ENCODE measurements at places on chromosomes 1 and 21. TPM values are rescaled to one million over a fixed set of nuclear protein-coding genes. Genes with fewer than 3 reads are reported as not detected.

GRCh38 chr21:25456672-25457071 lies 150.6 kb downstream of the MRPL39 start:
- H3K27ac ChIP-seq, result no peak overlapping the region
- H3K27me3 ChIP-seq, result no peaks in the 10 kb centered on the region
- H3K4me3 ChIP-seq, result no peak overlapping the region
- H3K36me3 ChIP-seq, result no peaks in the 10 kb centered on the region

GRCh38 chr1:201716742-201717135 lies 112.2 kb upstream of the IPO9 start:
- peaks cover 8% of the 10 kb centered on the region for H3K4me1 ChIP-seq
- H3K36me3 ChIP-seq, result no peaks in the 10 kb centered on the region
- no peak overlapping the region for H3K27ac ChIP-seq
- no peak overlapping the region for H3K4me3 ChIP-seq
- DNase-seq, result no peak
- H3K27me3 ChIP-seq, result no peaks in the 10 kb centered on the region

DNA sequence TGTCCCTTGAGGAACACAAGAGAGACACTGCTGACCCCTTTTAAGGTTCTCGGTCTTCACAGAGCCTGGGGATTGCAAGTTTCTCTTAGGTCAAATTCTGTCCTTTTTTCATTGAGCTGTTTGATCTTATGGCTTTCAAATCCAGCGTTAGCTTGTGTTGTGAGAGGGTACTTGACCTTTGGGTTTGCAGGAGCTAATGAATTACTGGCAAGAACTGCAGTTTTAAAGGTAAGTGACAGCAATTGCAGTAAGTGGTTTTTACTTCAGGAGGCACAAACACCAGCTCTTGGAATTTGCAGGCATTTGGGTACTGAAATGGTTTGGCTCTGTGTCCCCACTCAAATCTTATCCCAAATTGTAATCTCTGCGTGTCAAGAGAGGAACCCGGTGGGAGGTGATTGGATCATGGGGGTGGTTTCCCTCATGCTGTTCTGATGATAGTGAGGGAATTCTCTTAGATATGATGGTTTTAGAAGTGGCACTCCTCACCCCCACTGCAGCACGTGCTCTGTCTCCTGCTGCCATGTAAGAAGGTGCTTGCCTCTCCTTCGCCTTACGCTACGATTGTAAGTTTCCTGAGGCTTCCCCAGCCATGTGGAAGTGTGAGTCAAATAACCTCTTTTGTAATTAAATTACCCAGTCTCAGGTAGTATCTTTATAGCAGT lies 134.5 kb upstream of the LYPLAL1 start:
- no peaks in the 10 kb centered on the region for H3K36me3 ChIP-seq
- H3K27ac ChIP-seq, result no peak overlapping the region
- DNase-seq, result no peak
- H3K27me3 ChIP-seq, result no peaks in the 10 kb centered on the region
- no peak overlapping the region for H3K4me3 ChIP-seq

DNA sequence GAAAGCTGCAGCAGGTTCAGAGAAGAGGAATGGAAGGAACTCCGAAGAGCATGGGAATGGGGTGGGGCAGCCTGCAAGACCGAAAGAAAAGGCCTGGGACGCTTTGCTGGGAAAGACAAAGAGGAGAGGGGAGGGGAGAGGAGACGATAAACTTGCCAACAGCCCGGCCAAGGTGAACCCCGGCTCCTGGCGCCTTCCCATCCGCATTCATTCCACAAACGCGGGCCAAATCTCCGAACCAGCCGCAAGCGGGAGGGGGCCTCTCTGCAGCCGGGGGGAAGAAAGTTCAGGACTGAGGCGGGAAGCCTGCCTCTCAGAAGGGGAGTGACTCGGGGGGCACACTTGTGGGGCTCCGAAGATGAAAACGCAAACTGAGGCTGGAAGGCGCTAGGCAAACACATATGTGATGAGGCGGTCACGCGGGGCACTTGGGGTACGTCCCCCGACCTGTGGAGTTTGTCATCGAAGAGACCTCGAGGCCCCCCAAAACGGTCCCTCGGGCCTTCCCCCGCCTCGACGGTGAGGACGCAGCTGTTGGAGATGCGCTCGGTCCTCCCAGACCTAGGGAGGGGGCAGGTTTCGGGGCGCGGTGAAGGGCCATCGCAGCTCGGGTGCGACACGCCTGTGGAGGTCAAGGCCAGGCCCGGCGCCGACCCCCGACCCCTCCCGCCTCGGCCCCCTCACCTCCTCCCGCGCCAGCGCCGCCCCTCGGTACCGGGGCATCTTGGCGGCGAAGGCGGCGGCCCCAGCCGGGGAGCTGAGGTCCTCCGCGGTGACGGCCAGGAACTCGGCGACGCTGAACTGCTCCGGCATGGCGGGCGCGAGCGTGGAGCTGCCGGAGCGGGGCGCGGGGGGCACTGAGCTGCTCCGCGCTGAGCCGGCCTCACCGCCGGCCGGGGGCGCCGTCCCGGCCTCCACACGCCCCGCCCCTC lies at the start of gene ASAP3:
TSS of gene ASAP3 (minus strand) at position 859 of the 932 bp plus-strand sequence. CDS start at position 813, 46 bp downstream.
- peak; percentile 77 for DNase-seq
- H3K27ac ChIP-seq, result no peak within 1 kb of the TSS
- peaks cover 6% of the 10 kb centered on the region for H3K27me3 ChIP-seq
- H3K4me3 ChIP-seq, result peak within 1 kb of the TSS; percentile 79
- peaks cover 2% of the 10 kb centered on the region for H3K4me1 ChIP-seq

DNA sequence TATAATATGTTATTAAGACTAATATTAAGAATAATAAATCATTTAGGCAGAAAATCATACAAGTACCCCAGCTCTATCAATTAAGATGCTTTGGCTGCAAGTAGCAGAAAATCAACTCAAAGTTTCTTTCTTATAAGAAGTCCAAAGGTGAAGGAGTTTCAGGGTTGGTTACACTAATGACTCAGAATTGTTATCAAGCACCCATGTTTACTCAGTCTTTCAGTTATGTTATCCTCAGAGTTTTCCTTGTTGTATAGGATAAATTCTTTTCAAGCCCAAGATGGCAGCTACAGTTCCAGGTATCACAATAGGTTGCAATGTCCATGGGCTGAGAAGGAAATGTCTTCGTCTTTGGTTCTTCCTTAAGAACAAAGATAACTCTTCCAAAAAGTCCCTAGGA lies 163.6 kb downstream of the TNFSF18 start:
- no peak for DNase-seq
- H3K36me3 ChIP-seq, result no peaks in the 10 kb centered on the region
- no peak overlapping the region for H3K27ac ChIP-seq
- H3K4me3 ChIP-seq, result no peak overlapping the region
- no peaks in the 10 kb centered on the region for H3K27me3 ChIP-seq

DNA sequence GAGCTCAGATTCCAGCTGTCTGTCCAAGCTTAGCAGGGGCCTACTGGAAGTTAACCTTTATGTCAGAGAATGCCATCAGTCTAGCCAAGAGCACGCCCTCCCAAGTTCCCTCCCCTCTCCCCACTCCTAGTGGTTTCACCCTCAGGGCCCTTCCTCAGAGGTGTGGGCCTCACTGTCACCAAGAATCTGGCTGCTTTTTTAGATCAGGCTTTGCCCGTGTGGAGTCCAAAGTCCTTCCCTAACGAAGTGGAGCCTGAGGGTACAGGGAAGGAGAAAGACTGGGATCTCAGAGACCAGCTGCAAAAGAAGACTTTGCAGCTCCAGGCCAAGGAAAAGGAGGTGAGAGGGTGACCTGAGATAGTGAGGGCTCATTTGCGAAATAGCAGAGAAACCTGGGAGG lies 4.1 kb downstream of the C1orf74 start:
- no peak for DNase-seq
- H3K4me1 ChIP-seq, result no peaks in the 10 kb centered on the region
- H3K27me3 ChIP-seq, result no peaks in the 10 kb centered on the region
- H3K4me3 ChIP-seq, result no peak overlapping the region

GRCh38 chr1:210787800-210788199 lies 346.1 kb downstream of the KCNH1 start:
- H3K4me1 ChIP-seq, result no peaks in the 10 kb centered on the region
- no peaks in the 10 kb centered on the region for H3K36me3 ChIP-seq
- no peak overlapping the region for H3K27ac ChIP-seq
- no peak for DNase-seq
- H3K27me3 ChIP-seq, result no peaks in the 10 kb centered on the region

- DNase-seq, result no peak
- H3K27ac ChIP-seq, result no peak overlapping the region
- no peaks in the 10 kb centered on the region for H3K27me3 ChIP-seq
- H3K4me3 ChIP-seq, result no peak overlapping the region
- no peaks in the 10 kb centered on the region for H3K36me3 ChIP-seq
These were observed 803 bp upstream of the RHBG start for GRCh38 chr1:156368157-156368658.

DNA sequence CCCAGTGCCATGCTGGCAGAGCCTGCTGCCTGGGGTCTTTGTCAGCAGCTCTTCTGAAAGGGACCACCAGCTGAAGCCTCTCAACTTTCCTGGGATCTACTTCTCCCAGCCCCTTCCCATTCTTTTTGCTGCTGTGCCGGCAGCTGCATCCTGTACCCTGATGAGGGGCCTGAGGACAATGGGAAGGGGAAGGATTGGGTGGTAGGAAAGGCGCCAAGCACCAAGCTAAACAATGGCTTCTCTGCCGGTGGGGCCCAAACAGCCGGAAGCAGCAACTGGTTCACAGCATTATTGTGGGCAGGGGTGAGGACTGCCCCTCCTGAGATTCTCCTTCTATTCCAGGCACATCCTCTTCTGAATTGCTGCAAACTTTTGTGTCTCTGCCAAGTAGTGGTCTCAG lies 5.0 kb upstream of the EFCAB14 start:
- no peak for DNase-seq
- peaks cover 2% of the 10 kb centered on the region for H3K4me1 ChIP-seq

DNA sequence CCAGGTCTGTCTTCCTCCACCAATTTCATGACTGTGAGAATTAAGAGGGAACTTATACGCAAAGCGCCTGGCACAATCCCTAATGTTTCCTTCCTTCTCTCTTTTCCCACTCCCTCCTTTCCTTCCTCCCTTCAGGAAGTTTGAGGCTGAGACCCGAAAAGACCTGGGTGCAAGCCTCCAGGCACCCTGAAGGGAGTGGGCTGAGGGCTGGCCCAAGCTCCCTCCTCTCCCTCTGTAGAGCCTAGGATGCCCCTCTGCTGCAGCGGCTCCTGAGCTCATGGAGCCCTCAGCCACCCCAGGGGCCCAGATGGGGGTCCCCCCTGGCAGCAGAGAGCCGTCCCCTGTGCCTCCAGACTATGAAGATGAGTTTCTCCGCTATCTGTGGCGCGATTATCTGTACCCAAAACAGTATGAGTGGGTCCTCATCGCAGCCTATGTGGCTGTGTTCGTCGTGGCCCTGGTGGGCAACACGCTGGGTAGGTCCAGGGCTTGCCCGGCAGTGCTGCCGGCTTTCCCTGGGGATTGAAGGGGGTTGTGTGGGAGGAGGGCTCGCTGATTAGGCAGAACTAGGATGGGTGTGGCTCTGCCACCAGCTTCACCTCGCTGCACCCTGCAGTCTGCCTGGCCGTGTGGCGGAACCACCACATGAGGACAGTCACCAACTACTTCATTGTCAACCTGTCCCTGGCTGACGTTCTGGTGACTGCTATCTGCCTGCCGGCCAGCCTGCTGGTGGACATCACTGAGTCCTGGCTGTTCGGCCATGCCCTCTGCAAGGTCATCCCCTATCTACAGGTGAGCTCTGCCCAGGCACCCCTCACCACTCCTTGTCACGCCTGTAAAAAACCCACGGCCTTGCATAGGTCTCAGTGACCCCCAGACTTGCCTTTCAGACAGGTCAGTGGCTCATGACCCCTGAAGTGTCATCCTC lies 1.7 kb downstream of the HCRTR1 start:
- H3K36me3 ChIP-seq, result no peaks in the 10 kb centered on the region
- no peak for DNase-seq
- peaks cover 6% of the 10 kb centered on the region for H3K27me3 ChIP-seq

- DNase-seq, result no peak
- H3K27ac ChIP-seq, result no peak overlapping the region
These were observed 6.9 kb downstream of the PLPP3 start for GRCh38 chr1:56572334-56573050.

DNA sequence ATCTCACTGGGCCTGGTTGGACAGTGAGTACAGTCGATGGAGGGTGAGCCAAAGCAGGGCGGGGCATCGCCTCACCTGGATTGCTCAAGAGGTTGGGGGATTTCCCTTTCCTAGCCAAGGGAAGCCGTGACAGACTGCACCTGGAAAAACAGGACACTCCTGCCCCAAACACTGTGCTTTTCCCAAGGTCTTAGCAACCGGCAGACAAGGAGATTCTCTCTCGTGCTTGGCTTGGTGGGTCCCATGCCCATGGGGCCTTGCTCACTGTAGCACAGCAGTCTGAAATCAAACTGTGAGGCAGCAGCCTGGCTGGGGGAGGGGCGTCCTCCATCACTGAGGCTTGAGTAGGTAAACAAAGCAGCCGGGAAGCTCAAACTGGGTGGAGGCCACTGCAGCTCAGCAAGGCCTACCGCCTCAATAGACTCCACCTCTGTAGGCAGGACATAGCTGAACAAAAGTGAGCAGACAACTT lies 11.3 kb downstream of the C1orf105 start:
- no peak overlapping the region for H3K4me3 ChIP-seq
- H3K27me3 ChIP-seq, result no peaks in the 10 kb centered on the region
- H3K27ac ChIP-seq, result 0 out of 2 replicates have a peak overlapping the region, but pooled peaks have one; percentile 34
- DNase-seq, result no peak
- no peaks in the 10 kb centered on the region for H3K4me1 ChIP-seq

DNA sequence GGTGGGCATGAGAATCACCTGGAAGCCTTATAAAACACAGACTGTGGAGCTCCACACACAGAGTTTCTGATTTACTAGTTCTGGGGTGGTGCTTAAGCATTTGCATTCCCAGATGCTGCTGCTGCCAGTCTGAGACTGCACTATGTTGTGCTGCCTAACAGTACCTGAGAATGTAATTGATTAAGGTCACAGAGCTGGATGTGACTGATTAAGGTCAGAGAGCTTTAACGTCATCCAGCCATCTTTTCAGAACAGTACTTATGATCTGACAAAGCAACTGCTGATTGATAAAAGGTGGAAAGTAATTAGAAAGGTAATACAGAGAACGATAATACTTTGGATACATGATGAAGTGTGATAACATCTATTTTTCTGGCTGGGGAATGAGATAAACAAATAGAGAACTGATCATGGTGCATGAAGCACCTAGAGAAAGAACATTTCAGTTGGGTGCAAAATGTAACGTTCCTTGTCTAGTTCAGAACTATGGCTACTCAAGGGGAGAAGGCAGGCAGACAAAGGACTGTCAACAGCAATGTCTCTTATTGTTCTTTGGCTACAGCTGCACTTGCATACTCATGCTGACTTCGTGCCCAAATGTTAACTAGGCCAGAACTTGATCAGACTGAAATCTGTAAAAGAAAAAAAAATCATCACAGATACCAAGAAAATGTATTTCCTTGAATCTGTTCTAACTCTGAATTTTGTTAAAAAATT lies 3.7 kb upstream of the UCK2 start:
- no peaks in the 10 kb centered on the region for H3K27me3 ChIP-seq
- no peak overlapping the region for H3K27ac ChIP-seq
- no peak overlapping the region for H3K4me3 ChIP-seq
- DNase-seq, result no peak
- no peaks in the 10 kb centered on the region for H3K36me3 ChIP-seq
- peaks cover 1% of the 10 kb centered on the region for H3K4me1 ChIP-seq

GRCh38 chr1:100584761-100585745 lies 47.1 kb downstream of the GPR88 start:
- H3K36me3 ChIP-seq, result no peaks in the 10 kb centered on the region
- no peak overlapping the region for H3K27ac ChIP-seq
- no peak for DNase-seq
- H3K4me3 ChIP-seq, result no peak overlapping the region
- H3K27me3 ChIP-seq, result no peaks in the 10 kb centered on the region

The CD1E gene
- not detected for total RNA-seq

The PTGER3 gene
- total RNA-seq, result 1.2 TPM

The ZNF683 gene
- total RNA-seq, result not detected

The EDN2 gene
- 0.39 TPM for total RNA-seq

The LMX1A gene
- not detected for total RNA-seq

The WNT4 gene
- total RNA-seq, result 1.4 TPM

The OLFML3 gene
- total RNA-seq, result 55.3 TPM

The XCL2 gene
- not detected for total RNA-seq

Measured in H1 (cell line).